ENCODE measurements at places on chromosomes 3 and 15. TPM values are rescaled to one million over a fixed set of nuclear protein-coding genes. Genes with fewer than 3 reads are reported as not detected.

The RNF7 gene
- 55.5 TPM for total RNA-seq

The ARRDC4 gene
- total RNA-seq = 0.71 TPM

GRCh38 chr3:22704571-22705354, 498.4 kb upstream of the UBE2E2 start:
- no peaks in the 10 kb centered on the region for H3K4me1 ChIP-seq
- no peak overlapping the region for H3K27ac ChIP-seq
- ATAC-seq = no peak
- H3K27me3 ChIP-seq = no peaks in the 10 kb centered on the region
- no peak overlapping the region for H3K4me3 ChIP-seq

DNA sequence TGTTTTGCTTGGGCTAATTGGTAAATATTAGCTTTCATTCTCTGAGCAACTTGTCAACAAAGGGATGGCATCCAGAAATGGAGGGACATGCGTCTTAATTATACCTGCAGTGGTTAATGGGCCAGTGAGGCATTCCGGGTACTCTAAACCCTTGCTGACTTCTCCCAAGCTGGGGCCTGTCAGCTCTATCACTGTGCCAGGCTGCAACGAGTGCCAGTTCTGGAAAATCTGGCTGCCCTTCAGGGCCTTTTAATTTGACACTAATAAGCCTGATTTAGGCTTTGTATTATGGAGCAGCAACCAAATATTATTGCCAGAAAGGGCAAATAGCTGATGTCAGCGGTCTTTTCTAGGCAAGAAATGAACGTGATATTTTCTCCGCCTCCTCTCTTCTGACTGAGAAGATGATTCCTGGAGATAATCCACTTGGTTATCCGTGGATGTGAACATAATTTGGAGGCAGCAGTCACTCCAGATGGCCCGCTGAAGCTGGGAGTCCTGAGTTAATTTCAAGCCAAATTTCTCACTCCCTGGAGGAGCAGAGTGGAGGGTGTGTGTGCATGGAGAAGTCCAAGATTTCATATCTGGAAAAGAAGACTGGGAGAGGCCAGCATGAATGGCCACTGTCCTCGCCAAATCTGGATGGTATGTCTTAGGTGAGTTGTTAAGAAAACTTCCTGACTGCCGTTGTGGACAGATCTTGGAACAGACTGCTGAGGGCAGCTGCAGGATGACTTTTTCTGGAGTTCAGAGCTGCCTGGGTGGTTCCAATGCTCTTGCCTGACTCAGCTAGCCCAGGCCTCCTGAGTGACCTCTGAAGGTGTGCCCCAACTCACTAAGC, 44.4 kb upstream of the PSMD6 start:
- no peak overlapping the region for H3K27ac ChIP-seq
- no peak for ATAC-seq
- H3K4me1 ChIP-seq = no peaks in the 10 kb centered on the region
- no peak overlapping the region for H3K4me3 ChIP-seq
- peaks cover 60% of the 10 kb centered on the region for H3K27me3 ChIP-seq
- H3K36me3 ChIP-seq = no peaks in the 10 kb centered on the region

The PIGX gene
- 38.6 TPM for total RNA-seq

The PGBD4 gene
- total RNA-seq = 2.8 TPM

The SLC12A8 gene
- total RNA-seq = 1.5 TPM

GRCh38 chr15:33021806-33022389, 172.6 kb downstream of the FMN1 start:
- ATAC-seq = no peak
- H3K36me3 ChIP-seq = peaks cover 5% of the 10 kb centered on the region
- no peaks in the 10 kb centered on the region for H3K27me3 ChIP-seq
- peak overlapping the region; percentile 34 for H3K4me3 ChIP-seq
- H3K27ac ChIP-seq = no peak overlapping the region

The CCR4 gene
- total RNA-seq = 207 TPM

GRCh38 chr3:128854475-128854874, 24.9 kb upstream of the ACAD9 start:
- no peaks in the 10 kb centered on the region for H3K4me1 ChIP-seq
- no peaks in the 10 kb centered on the region for H3K36me3 ChIP-seq
- H3K4me3 ChIP-seq = no peak overlapping the region
- no peak overlapping the region for H3K27ac ChIP-seq
- no peaks in the 10 kb centered on the region for H3K27me3 ChIP-seq

DNA sequence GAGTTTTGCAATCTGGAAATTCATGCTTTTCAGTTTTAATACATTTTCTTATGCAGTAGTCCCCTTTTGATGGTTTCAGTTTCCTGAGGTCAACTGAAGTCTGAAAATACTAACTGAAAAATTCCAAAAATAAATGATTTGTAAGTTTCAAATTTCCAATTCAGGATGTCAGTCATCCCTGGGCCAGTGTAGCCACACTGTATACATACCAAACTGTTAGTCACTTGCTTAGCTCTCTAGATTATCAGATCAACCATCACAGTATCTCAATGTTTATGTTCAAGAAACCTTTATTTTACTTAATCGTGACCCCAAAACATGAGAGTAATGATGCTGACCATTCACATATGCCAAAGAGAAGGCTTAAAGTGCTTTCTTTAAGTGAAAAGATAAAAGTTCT, 715.5 kb downstream of the GBE1 start:
- no peaks in the 10 kb centered on the region for H3K36me3 ChIP-seq
- ATAC-seq = no peak
- no peak overlapping the region for H3K4me3 ChIP-seq
- no peak overlapping the region for H3K27ac ChIP-seq
- H3K4me1 ChIP-seq = no peaks in the 10 kb centered on the region
- no peaks in the 10 kb centered on the region for H3K27me3 ChIP-seq

GRCh38 chr3:143200001-143200924, 80.7 kb downstream of the CHST2 start:
- ATAC-seq = no peak
- no peak overlapping the region for H3K4me3 ChIP-seq
- H3K4me1 ChIP-seq = no peaks in the 10 kb centered on the region

- H3K27ac ChIP-seq = no peak overlapping the region
- H3K4me1 ChIP-seq = no peaks in the 10 kb centered on the region
- H3K36me3 ChIP-seq = no peaks in the 10 kb centered on the region
- H3K27me3 ChIP-seq = no peaks in the 10 kb centered on the region
- ATAC-seq = no peak
These were observed 16.7 kb downstream of the LRRC28 start for GRCh38 chr15:99267957-99268356.

The LTK gene
- 1.9 TPM for total RNA-seq

The CYP19A1 gene
- total RNA-seq = 0.79 TPM

DNA sequence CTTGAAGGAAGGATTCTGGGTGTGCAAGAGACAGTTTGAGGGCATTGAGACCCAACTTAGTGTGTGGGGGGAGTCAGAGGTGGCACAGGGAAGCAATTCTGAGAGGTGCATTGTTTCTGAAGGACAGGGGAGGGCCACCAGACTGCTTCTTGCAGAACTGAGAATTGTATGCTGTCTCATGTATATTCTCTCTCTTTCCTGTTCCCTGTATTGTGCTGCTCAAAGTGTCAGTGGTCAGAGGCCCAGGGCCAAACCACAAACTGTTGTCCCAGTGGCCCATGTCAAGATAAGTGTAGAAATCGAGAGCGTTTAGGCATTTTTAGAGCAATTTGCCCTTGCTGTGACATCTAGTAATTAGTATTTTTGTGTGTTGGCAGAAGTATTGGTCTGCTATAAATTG, 567.1 kb downstream of the EDEM1 start:
- ATAC-seq = no peak
- no peaks in the 10 kb centered on the region for H3K4me1 ChIP-seq
- no peaks in the 10 kb centered on the region for H3K36me3 ChIP-seq

- peak overlapping the region; percentile 7 for H3K4me3 ChIP-seq
- ATAC-seq = peak; percentile 75
- peaks cover 6% of the 10 kb centered on the region for H3K4me1 ChIP-seq
- no peaks in the 10 kb centered on the region for H3K27me3 ChIP-seq
- H3K36me3 ChIP-seq = peaks cover 43% of the 10 kb centered on the region
- H3K27ac ChIP-seq = no peak overlapping the region
These were observed 61.3 kb downstream of the CRYBG3 start for GRCh38 chr3:97882975-97883598.

DNA sequence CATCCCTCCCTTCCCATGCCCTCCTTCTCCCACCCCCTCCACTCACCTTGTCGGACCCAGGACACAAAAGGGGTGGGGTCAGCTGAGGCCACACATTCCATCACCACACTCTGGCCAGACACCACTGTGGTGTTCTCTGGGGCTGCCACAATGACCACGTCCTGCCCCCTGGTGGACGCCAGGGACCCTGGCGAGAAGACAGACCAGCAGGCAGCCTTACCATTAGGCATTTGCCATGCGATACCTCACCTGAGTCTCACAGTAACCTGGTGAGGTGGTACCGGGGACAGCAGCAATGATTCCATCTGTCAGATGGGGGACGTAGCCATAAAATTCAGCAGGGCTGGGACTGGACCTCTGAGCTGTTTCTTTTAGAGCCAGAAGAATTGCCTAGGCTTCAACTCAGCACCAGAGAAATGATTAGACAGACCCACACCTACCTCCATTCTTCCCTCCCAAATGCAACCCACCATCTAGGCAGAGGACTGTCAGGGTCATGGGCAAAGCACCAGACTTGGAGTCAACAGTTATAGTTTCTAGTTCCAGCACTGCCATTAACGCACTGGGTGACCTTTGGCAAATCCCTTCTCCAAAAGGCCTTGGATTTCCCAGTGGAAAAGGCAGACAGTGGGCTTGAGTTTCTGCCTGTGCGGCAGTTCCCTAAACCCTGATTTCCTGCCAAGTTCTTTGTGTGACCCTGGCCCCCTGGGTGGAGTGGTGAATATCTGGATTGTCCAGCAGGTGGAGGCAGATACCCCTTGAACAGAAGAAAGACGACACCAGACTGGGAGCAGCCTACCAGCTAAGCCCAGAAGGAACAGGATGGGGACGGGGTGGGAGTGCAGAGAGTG, 21.8 kb downstream of the IGDCC4 start:
- H3K27ac ChIP-seq = no peak overlapping the region
- peaks cover 42% of the 10 kb centered on the region for H3K27me3 ChIP-seq

GRCh38 chr3:93994056-93994455, 14.1 kb downstream of the ARL13B start:
- H3K4me3 ChIP-seq = no peak overlapping the region
- peaks cover 5% of the 10 kb centered on the region for H3K4me1 ChIP-seq
- no peak for ATAC-seq

- peaks cover 3% of the 10 kb centered on the region for H3K27me3 ChIP-seq
- H3K27ac ChIP-seq = no peak overlapping the region
These were observed 69.6 kb upstream of the FAM174B start for GRCh38 chr15:92725171-92725570.

The CIB1 gene
- 128 TPM for total RNA-seq

DNA sequence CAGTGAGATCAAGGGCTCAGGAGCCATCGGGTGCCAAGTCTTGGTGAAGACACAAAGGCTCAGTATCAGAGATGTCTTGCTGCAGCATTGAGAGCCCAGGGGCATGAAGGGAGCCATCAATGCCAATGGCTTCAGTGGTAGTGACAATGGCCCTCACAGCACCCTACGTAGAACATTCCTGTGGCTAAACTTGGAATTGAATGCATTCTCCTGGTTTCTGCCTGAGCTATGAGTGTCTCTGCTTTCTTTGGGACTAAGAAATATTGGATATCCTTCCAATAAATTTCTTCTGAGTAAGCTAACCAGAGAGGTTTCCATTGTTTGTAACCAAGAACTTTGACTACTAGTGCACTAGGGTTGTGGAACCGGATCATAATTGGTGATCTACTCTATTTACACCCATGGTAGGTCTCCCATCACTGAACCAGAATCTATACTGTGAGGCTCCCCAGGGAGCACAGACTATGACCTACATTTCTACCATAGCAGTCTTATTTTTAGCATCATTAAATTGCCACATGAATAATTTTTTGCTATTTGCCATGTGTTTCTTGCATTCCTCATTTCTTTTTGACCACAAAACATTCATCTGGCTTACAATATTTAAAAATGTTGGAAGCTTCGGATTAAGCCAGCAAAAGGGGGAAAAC, 31.6 kb upstream of the PDZRN3 start:
- no peak overlapping the region for H3K4me3 ChIP-seq
- H3K27ac ChIP-seq = no peak overlapping the region
- no peak for ATAC-seq
- no peaks in the 10 kb centered on the region for H3K4me1 ChIP-seq
- no peaks in the 10 kb centered on the region for H3K27me3 ChIP-seq
- H3K36me3 ChIP-seq = no peaks in the 10 kb centered on the region

- peaks cover 7% of the 10 kb centered on the region for H3K36me3 ChIP-seq
- no peak overlapping the region for H3K4me3 ChIP-seq
- no peaks in the 10 kb centered on the region for H3K27me3 ChIP-seq
- H3K4me1 ChIP-seq = peaks cover 4% of the 10 kb centered on the region
- H3K27ac ChIP-seq = no peak overlapping the region
These were observed 3.5 kb upstream of the CHAC1 start for GRCh38 chr15:40949756-40950207.

The MAPKBP1 gene
- total RNA-seq = 45.5 TPM

The SIAH2 gene
- 92.4 TPM for total RNA-seq

The RARRES1 gene
- total RNA-seq = not detected

GRCh38 chr3:35042210-35042991, 596.9 kb upstream of the ARPP21 start:
- no peak for ATAC-seq
- H3K27me3 ChIP-seq = no peaks in the 10 kb centered on the region
- no peaks in the 10 kb centered on the region for H3K36me3 ChIP-seq
- no peak overlapping the region for H3K4me3 ChIP-seq
- no peak overlapping the region for H3K27ac ChIP-seq

GRCh38 chr3:47259114-47259513, 23.5 kb downstream of the KIF9 start:
- H3K27me3 ChIP-seq = no peaks in the 10 kb centered on the region
- H3K36me3 ChIP-seq = no peaks in the 10 kb centered on the region
- no peaks in the 10 kb centered on the region for H3K4me1 ChIP-seq
- H3K4me3 ChIP-seq = no peak overlapping the region
- no peak for ATAC-seq
- H3K27ac ChIP-seq = no peak overlapping the region

GRCh38 chr15:47737477-47737876, 20.2 kb downstream of the SEMA6D start:
- no peak for ATAC-seq
- H3K27ac ChIP-seq = no peak overlapping the region
- no peak overlapping the region for H3K4me3 ChIP-seq
- H3K36me3 ChIP-seq = no peaks in the 10 kb centered on the region

- no peaks in the 10 kb centered on the region for H3K4me1 ChIP-seq
- peaks cover 25% of the 10 kb centered on the region for H3K27me3 ChIP-seq
- ATAC-seq = no peak
These were observed 4.6 kb downstream of the CFAP100 start for GRCh38 chr3:126399351-126399735.

Measured in activated T-helper 17 cell treated with anti-CD3 and anti-CD28 coated beads, Interleukin-2, amount 50 U/mL, for 72 hours (primary cell).